SK-N-SH treated with all-trans-retinoic acid at 6 μM for 48 hours (cell line): ENCODE measurements at places on chromosomes 2 and 18.

DNA sequence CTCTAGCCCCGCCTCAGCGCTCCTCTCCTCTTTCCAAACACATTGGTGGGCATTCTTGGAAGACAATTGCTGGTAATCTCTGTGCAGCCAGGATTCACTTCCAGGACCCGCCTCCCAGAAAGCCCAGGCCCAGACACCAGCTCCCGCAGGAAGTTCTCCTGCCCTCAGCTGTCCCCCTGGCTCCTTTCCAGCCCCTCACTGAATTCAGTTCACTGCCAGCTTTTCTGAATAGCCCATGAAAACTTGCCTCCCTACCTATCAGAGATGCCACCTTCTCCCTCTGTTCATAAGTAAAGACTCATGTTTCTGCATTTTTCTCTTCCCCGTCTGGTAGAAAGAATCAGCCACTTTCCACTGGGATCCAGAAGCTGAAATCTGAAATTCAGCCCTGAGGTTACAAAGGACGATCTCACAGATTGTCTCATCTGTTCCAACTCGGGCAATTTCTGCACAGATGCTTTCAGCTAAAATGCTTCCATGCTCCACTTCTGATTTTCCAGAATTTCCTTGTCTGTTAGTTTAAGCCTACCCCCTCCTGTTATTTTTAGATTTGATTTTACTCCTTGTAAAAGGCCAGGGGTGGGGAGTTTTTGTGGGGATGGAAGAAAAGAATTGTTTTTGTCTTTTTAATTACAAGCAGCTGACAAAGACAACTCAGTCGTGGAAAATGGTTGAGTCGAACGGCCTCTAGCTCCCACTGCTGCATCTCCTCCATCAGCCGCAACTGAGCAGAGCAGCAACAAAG is 98.1 kb downstream of the SP3 start:
- ATAC-seq = no peak; the same call in 2 of the 3 replicates

GRCh38 chr2:240351826-240352426 is 83.5 kb upstream of the GPC1 start:
- peak; percentile 14; the same call in 1 of the 3 replicates for ATAC-seq

DNA sequence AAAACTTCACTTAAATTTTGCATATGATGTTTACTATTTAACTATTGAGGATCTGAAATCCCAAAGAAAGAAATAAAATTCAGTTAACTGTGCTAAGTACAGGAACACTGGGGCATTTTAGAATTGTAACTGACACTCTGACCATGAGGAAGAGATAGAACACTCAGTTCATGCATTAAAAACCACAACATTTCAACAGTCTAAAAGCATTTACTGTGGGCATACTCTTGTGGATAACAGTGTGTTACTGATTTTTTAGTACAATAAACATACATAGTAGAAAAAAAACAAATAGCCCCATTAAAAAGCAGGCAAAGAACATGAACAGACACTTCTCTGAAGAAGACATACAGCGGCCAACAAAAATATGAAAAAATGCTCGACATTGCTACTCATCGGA is 1122.7 kb upstream of the PIK3C3 start:
- ATAC-seq = no peak

DNA sequence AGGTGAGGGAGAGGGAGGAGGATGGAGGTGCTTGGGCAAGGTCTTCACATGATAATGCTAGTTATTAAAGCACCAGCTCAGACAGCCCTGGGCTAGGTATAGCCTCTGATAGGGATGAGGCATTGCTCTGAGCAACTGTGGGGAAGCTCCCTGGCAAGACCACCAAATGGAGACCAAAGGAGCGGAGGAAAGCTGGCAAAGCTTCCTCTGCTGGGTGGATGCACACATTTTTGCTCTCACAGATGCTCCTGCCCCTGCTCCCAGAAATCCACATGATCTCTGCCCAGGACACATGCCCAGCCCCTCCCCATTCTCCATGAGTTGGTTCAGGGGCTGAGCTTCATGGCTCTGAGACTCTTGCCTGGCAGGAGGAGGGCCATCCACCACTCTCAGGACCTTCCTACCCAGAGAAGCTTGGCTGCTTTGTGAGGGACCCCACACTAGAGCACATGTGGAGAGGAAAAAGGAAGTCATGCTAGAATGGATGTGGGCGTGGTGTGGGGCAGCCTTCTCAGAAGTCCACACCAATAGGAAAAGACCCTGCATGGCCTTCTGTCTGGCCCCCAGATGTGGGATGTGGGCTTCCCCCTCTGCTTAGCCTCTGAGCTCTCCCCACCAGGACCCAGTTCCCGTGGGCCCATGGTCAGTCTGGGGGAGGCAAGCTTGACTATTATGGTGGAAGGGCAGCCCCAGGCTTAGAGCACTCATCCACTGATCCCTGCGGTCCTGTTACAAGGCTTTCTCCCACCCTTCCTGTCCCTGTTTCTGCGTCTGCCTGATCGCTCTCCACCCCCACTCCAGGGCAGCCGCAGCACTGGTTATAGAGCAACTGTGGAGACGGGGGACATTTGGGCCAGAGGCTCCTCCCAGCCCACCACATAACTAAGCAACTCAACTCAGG is 10.5 kb upstream of the CYP26B1 start:
- ATAC-seq = no peak

- ATAC-seq = peak; percentile 60
These were observed 1.1 kb downstream of the MAP3K20 start for GRCh38 chr2:173076581-173077345.

- ATAC-seq = no peak
These were observed 72.8 kb downstream of the TNS1 start for GRCh38 chr2:217929757-217930707.

DNA sequence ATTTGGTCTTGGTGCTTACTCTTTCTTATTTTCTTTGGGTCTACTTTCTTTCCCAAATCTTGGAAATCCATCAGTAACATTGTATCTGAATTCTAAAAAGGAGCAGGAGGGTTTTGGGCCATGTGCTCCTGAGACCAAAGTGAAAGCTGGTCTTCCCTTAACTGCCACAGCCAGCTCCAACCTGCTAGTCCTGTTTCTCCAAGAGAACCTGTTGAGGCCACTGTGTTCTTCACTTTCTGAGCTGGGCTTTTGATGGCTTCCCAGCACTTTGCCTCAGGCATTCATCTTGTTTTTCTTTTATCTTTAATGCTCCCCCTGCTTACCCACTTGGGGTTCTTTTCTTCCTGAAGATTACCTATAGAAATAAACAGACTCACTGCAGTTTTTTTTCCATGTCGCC is 53.3 kb downstream of the ARHGAP28 start:
- no peak for ATAC-seq

GRCh38 chr2:54574107-54574859 is 118.2 kb downstream of the SPTBN1 start:
- no peak for ATAC-seq

- peak; percentile 84 for ATAC-seq
These were observed 253.3 kb upstream of the OSR1 start for GRCh38 chr2:19611491-19612332.

DNA sequence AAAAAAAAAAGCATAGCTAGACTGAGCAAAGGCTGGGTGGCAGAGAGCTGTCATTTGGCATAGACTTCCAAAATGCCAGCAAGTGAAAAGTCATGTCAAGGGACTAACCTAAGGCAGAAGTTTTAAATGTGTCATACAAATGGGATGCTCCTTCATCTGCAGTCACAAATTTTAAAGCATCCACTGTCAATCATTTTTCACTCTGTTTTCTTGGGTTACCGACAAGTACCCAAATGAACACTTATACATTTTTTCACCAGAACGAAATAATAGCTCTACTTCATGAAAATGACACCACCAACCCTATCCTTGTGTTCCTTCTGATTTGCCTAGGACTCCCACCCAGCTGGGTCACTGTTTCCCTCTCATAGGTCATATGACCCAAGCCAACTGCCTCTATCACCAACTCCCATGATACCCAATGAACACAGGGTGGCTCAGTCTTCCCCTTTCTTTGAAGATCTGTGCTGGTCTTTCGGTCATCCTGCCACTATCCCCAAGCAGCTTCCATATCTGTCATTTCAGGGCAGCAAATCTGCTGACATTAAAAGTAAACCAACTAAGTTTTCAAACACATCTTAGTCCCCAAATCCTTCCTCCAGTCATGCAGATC is 21.5 kb downstream of the KLF7 start:
- no peak for ATAC-seq

GRCh38 chr18:77006305-77007175 is 126.0 kb downstream of the MBP start:
- no peak for ATAC-seq

DNA sequence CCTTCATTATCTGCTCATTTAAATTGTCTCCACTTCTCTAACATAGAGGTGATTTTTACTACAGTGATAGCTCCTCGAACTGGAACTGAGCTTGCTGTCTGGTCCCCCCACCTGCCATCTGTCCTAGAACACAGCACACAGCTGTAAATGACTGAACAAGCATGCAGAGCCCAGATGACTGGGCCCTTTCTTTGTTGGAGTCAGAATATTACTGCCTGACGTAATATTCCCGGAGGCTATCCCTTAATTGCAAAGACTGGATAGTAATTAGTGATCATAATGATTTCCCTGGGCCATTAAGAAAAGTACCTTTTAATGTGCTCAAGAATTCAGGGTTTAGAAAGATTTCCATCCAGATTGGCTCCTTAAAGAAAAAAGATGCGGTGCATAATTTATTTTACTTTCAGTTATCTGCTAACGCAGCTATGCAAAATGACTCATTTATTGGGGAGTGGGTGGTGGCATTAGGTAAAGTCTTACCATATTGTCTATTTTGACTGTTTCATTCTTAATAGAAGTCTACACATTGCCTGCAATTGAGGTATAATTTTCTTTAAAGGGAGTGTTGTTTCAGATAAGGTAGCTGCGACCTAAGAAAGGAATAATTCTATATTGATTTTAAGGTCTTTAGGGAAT is 84.4 kb downstream of the MAP4K4 start:
- no peak for ATAC-seq

GRCh38 chr18:47287911-47288585 is 36.6 kb upstream of the SKOR2 start:
- ATAC-seq = no peak

- ATAC-seq = no peak
These were observed 699 bp upstream of the RAPGEF4 start for GRCh38 chr2:172734711-172735581.

GRCh38 chr2:233034091-233034882 is 1.8 kb downstream of the NEU2 start:
- ATAC-seq = no peak

DNA sequence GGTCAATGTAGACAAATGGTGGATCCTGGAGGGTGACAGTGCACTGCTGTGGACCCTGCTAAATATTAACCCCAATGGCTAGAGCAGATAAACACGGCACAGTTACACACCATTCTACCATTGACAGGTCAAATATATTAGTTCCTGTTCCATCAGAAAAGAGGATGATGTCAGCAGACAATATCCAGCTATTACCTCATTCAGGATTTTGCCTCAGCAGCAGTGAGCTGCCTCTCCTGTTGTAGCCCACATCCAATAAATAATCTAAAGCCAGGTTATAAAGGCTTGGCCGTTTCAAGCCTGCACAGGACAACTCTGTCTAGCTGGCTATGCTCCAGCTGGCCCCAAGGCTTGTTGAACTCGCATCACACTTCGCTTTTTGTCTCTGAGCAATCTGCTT is 31.6 kb upstream of the NETO1 start:
- no peak for ATAC-seq

GRCh38 chr2:235501673-235502031 is 7.8 kb downstream of the AGAP1 start:
- peak; percentile 40 for ATAC-seq

GRCh38 chr18:42574871-42575270 is 540.6 kb downstream of the RIT2 start:
- ATAC-seq = no peak

GRCh38 chr2:39595116-39595515 is 70.6 kb upstream of the TMEM178A start:
- ATAC-seq = no peak

DNA sequence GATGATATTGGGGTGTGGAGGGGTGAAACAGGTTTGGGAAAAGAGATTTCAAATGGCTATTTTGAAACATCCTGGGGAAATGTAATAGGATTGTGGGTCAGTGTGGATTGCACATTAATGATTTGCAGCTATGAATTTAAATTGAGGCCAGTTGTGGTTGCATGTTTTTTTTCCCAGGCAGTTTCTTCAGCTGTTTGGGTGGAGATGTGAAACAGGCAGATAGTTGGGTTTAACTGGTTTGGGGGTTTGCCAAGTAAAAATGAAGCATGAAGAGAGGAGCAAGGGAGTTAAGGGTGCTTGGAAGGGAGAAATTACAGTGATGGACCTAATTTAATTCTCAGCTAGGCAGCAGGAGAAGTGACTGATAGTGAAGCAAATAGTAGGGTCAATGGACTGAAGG is 16.8 kb downstream of the GPD2 start:
- ATAC-seq = no peak

DNA sequence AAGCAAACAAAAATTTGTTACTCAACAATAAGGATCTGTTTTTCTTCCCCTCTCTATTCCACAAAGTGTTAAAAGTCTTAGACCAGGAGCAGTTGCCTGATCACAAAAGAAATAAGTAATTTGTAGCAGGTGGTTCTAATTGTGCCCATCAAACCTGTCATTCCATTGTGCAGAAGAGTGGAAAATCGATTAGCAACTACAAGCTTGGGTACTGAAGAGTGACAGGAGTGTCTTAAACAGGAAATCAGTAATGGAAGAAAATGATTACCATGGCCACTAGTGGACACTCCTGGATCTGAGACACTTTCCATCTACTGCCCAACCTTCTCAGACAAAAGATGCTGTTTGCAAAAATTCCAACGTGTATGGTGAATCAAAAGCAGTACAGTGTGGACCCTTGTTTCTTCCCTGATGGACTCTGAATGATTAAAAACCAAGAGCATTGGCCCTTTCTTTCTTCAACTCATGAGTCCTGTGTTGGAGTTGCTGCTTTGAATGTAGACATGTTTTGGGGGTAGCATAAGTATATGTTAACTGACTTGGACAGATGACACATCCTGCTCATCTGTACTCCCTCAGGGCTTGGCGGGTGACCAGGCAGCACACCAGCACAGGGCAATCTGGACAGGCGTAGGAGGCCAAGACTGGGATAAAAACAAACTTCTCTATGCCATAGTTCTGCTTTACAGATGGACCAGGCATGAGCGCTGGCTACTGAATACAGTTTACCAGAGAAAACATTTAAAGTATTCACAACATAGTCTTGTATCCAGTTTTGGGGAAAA is 51.9 kb downstream of the PLA2R1 start:
- peak; percentile 72 for ATAC-seq

DNA sequence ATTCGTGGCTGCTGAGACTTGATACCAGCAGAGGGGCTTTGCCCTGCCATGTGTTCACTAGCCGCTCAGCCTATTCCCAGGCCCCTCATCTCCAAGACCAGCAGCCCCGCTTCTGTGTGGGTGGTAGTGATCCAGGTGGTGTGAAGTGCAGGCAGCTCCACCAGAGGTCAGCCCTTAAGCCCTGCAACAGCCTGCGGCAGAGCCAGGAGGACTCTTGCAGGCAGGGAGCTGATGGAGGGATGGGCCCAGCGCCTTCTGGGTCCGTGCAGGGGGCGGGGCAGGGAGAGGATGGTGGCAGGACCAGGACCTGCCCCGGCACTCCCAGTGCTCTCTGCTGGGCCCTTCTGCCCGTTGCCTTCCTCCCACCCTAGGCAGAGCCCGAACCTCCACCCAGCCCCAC is 162.0 kb downstream of the SH3BP4 start:
- ATAC-seq = no peak

GRCh38 chr18:26470011-26470637 is 78.2 kb downstream of the KCTD1 start:
- ATAC-seq = no peak

- peak; percentile 95 for ATAC-seq
These were observed 81.2 kb downstream of the ADD2 start for GRCh38 chr2:70686577-70687460.

GRCh38 chr2:6370753-6371551 is 494.8 kb downstream of the CMPK2 start:
- ATAC-seq = no peak
